ENCODE measurements at places on chromosomes 1 and 21.

DNA sequence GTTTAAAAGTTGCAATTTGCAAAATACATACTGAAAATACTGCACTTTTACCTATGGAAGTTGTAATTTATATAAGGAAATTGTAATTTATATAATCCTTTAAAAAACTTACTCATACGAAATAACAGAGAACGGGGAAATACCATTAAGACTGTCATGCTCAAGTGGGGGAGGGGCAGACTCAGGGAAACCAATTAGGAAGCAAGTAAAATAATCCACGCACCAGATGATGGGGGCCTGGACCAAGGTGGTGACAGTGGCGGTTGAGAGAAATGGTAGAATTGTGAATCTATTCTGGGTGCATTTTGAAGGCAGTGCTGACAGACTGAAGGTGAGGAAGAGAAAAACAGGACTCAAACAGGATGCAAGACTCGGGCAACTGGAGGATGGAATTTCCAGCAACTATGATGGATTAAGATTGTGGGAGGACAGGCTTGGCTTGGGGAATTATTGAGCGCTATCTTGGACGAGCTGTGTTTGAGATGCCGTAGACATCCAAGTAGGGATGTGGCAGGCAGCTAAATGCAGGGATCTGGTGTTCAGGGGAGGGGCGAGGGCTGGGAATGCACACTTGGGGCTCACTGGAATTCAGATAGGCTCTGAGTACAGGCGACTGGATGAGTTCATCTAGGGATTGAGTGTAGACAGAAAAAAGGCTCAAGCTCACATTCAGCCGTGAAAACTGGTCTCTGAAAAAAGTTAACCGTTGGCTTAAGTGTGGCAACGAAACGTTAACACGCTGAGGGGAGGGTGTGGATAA, 977 bp downstream of the LCA5L start:
- DNase-seq, result no peak

- DNase-seq, result no peak
These were observed 54.6 kb downstream of the NENF start for GRCh38 chr1:212487286-212487685.

GRCh38 chr1:232613752-232614381, 16.1 kb downstream of the SIPA1L2 start:
- DNase-seq, result no peak

GRCh38 chr1:21021311-21021710, 155.4 kb downstream of the EIF4G3 start:
- DNase-seq, result no peak

GRCh38 chr21:15660423-15660804, 69.4 kb upstream of the USP25 start:
- no peak for DNase-seq
